Endodermal cell (in vitro differentiated cells): ENCODE measurements at places on chromosomes 4 and X. TPM values are rescaled to one million over a fixed set of nuclear protein-coding genes. Genes with fewer than 3 reads are reported as not detected.
A peak's percentile ranks its signal among the peaks of the same experiment; 100 is the strongest.

RTL9 gene
- total RNA-seq = 0.23 and 0.29 TPM in 2 replicates

PAK3 gene
- 2.9 and 4.2 TPM in 2 replicates for total RNA-seq

CSAG3 gene
- total RNA-seq = not detected in 3 replicates

VCX2 gene
- not detected in 3 replicates for total RNA-seq

MAGEE2 gene
- total RNA-seq = 0.09 TPM in 1 of 2 replicates, not detected in the other

VSIG4 gene
- not detected in 2 replicates for total RNA-seq

OTC gene
- not detected in 3 replicates for total RNA-seq

IL13RA1 gene
- 26.7 to 32.9 TPM (median 31.2 TPM) in 3 replicates for total RNA-seq

DNA sequence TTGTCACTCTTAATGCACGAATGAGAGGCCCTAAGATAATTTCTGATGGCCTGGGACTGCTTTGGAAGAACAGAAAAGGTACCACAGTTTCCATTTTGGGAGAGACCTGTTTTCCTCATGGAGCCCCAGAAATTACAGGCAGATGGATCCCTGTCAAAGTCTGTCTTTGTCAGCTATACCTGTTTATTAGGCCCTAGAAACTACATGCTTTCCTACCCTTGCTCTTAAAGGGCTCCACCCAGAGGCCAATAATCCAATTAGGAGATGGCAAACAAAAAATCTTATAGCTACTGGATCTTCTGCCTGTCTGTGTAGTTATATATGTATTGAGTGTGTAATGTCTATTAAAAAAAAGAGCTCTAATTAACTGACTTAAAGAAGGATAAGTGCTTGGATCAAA, 141.3 kb downstream of the NR3C2 start:
- no peaks in the 10 kb centered on the region for H3K4me1 ChIP-seq
- H3K27ac ChIP-seq = no peak overlapping the region
- H3K36me3 ChIP-seq = no peaks in the 10 kb centered on the region

DNA sequence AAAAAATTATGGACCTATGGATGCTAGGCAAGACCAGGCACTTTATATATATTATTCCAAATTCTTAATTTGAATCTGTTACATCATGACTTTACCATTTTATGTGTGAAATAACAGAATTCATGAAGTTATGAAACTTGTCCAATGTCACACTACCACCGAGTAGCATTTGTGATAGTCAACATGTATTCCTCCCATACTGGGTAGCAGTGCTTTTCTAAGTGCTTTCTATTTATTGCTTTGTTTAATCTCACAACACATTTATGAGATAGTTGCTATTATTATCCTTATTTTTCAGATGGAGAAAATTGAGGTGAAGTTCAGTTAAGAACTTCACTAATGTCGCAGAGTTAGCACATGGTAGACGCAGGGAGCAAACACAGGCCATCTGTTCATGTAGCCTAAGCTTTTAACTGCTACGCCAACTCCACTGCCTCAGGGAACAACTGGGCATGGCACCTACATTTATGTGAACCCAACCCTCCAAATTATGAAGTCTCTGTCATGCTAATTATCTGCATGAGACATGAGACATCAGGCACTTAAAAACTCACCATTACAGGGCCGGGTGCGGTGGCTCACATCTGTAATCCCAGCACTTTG, 20.8 kb downstream of the GUCY1A1 start:
- no peak overlapping the region for H3K27ac ChIP-seq
- DNase-seq = no peak
- H3K27me3 ChIP-seq = no peaks in the 10 kb centered on the region
- H3K36me3 ChIP-seq = no peaks in the 10 kb centered on the region

DNA sequence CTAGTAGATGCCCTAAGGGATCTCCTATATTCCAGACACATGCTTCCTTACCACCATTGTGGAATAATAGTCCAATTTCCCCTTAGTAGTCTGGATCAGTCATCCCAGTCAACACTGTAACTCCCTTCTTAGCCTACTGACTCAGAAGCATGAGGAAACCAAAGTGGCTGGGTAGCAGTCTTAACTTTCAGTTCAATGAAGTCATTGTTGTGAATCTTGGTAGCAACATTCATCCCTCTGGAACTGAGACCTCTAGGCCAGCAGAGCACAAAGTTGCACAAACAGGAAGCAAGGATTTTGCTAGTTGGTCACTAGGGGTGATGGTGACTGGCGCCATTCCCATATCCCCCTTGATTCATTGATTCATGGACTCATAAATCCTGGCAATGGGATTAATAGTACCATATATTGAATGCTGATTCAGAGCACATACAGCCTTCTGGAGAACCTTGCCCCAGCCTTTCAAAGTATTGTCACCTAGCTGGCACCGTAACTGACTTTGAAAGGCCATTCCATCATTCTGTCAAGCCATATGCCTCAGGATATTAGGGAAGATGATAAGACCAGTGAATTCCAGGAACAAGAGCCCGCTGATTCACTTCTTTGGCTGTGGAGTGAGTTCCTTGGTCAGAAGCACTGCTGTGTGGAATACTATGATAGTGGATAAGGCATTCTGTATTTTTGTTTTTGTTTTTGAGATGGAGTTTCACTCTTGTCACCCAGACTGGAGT, 19.7 kb upstream of the GPAT3 start:
- H3K4me3 ChIP-seq = no peak overlapping the region
- no peaks in the 10 kb centered on the region for H3K4me1 ChIP-seq
- no peak overlapping the region for H3K27ac ChIP-seq
- H3K36me3 ChIP-seq = no peaks in the 10 kb centered on the region

GRCh38 chr4:29405116-29405515, 1315.1 kb upstream of the PCDH7 start:
- no peak overlapping the region for H3K27ac ChIP-seq
- no peak for DNase-seq
- no peak overlapping the region for H3K4me3 ChIP-seq
- no peaks in the 10 kb centered on the region for H3K36me3 ChIP-seq
- no peaks in the 10 kb centered on the region for H3K4me1 ChIP-seq

DNA sequence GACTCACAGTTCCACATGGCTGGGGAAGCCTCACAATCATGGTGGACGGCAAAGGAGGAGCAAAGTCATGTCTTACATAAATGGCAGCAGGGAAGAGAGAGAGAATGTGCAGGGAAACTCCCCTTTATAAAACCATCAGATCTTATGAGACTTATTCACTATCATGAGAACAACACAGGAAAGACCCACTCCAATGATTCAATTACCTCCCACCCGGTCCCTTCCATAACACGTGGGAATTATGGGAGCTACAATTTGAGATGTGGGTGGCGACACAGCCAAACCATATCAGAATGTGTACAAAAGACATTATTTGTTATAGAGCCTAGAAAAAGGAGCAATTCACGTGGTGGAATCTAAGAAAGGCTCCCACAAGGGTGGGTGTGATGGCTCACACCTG, 10.8 kb upstream of the HERC6 start:
- H3K27me3 ChIP-seq = no peaks in the 10 kb centered on the region
- H3K4me3 ChIP-seq = no peak overlapping the region
- DNase-seq = no peak
- H3K4me1 ChIP-seq = no peaks in the 10 kb centered on the region
- no peaks in the 10 kb centered on the region for H3K36me3 ChIP-seq

DNA sequence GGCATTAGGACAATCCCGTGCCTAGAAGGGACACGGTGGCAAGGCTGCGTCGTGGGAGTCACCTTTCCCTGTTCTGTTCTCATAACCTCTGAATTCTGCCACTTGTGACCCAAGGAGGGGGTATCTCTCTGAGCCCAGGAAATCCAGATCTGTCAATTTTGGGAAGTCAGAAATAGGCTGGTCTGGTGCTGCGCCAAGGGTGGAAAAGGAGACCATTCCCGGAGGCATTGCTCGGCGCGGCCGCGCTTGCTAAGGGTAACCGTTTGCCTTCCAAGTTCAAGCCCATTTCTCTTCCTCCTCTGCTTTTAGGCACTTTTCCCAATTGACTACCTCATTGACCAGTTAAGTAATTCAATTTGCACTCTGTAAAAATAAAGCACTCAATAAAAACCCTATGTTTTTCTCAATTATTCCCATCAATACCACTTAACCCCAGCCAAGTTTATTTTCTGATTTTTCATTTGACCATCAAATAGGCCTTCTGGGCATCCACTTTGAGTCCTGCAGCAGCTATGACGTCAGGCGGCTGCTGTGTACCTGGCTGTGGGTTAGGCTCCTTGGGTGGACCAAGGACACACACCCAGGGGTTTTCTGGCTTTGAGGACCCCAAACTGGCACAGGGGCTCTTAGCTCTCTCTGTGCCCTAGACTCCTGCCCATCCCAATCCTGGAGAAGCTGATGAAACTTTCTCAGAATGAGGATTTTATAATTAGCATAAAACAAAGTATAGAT, 12.5 kb downstream of the SORCS2 start:
- H3K4me3 ChIP-seq = no peak overlapping the region
- no peak overlapping the region for H3K27ac ChIP-seq
- no peaks in the 10 kb centered on the region for H3K27me3 ChIP-seq
- no peak for DNase-seq
- H3K4me1 ChIP-seq = peaks cover 5% of the 10 kb centered on the region
- H3K36me3 ChIP-seq = no peaks in the 10 kb centered on the region

DNA sequence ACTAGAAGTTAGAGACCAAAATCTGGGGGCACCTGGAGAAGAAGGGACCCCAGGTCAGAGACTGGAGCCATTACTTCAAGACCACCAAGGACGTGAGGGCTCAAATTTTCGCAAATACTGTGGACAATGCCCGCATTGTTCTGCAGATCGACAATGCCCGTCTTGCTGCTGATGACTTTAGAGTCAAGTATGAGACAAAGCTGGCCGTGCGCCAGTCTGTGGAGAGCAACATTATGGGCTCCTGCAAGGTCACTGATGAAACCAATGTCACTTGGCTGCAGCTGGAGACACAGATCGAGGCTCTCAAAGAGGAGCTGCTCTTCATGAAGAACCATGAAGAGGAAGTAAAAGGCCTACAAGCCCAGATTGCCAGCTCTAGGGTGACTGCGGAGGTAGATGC, 101.2 kb downstream of the NCAPG start:
- H3K4me1 ChIP-seq = no peaks in the 10 kb centered on the region
- H3K36me3 ChIP-seq = peaks cover 10% of the 10 kb centered on the region
- no peak for DNase-seq
- H3K4me3 ChIP-seq = no peak overlapping the region
- no peaks in the 10 kb centered on the region for H3K27me3 ChIP-seq

- no peaks in the 10 kb centered on the region for H3K36me3 ChIP-seq
- no peaks in the 10 kb centered on the region for H3K27me3 ChIP-seq
- H3K27ac ChIP-seq = no peak overlapping the region
- DNase-seq = no peak
- no peaks in the 10 kb centered on the region for H3K4me1 ChIP-seq
- H3K4me3 ChIP-seq = no peak overlapping the region
Measured at GRCh38 chrX:71945237-71945805, 34.7 kb downstream of the NHSL2 start.

DNA sequence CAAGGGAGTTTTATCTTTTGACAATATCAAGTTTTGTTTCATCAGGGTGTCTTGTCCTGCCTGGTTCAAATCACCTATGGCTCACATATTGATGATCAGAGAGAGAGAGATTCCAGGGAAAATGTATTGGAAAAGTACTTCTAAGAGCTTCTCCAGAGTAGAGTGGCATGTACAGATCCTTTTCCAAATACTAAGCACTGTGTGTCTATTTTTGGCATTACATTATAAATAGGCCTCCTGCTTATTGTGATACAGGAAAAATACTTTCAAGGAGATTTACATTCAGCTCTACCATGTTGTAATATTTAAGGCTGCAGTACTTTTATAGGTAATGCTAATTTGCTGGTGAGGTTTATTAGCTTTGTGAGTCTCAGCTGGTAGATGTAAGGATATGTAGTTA, 100.8 kb downstream of the DCK start:
- no peaks in the 10 kb centered on the region for H3K4me1 ChIP-seq
- H3K4me3 ChIP-seq = no peak overlapping the region
- no peaks in the 10 kb centered on the region for H3K27me3 ChIP-seq
- H3K27ac ChIP-seq = no peak overlapping the region

DNA sequence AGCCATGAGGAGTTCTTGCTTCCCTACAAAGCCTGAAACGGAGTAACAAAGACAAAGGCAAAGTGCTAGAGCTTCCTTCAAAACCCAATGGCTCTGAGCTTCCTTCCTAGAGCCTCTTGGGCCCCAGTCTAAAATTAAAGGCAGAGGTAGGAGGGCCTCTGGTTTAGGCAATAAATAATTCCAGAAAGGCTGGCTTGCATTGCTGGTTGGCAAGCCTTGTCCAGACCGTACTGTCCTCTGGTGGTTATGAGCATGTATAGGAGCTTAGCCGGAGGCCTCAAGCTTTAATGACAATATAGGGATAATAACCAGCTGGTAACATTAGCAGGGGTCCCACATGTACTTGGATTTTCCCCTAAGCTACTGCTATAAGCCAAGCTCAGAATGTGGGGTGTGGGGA, 237.3 kb downstream of the AR start:
- DNase-seq = no peak
- no peaks in the 10 kb centered on the region for H3K27me3 ChIP-seq
- no peak overlapping the region for H3K27ac ChIP-seq
- H3K36me3 ChIP-seq = no peaks in the 10 kb centered on the region

DNA sequence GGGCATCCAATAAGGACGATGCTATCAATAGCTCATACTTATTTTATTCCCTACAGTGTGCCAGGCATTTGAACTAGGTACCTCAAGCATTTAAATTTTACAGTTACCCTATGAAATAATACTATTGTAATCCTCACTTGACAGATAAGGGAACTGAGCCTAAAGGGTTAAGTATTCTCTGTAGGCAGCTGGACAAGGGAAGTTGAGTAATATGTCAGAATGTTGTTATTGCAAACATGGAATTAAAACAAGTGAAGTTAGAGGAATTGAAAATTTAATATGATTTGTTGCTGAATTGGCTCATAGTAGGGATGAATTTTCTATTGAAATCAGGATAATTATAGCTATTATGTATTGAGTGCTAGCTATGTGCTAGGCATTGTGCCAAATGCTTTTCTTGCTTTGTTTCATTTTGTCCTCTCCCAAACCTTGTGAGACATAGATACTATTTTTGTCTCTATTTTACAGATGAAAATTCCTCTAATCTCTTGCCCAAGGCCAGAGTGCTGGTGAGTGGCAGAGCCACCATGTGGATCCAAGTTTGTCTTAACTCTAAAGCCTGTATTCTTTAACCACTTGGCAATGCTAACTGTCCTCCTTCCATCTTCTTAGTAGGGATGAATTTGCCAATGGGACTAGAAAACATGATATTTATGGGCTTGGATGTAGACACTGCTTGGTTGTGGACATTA, 58.1 kb downstream of the TMEM164 start:
- no peaks in the 10 kb centered on the region for H3K36me3 ChIP-seq
- H3K27ac ChIP-seq = no peak overlapping the region
- no peak overlapping the region for H3K4me3 ChIP-seq
- no peak for DNase-seq
- H3K4me1 ChIP-seq = no peaks in the 10 kb centered on the region

DNA sequence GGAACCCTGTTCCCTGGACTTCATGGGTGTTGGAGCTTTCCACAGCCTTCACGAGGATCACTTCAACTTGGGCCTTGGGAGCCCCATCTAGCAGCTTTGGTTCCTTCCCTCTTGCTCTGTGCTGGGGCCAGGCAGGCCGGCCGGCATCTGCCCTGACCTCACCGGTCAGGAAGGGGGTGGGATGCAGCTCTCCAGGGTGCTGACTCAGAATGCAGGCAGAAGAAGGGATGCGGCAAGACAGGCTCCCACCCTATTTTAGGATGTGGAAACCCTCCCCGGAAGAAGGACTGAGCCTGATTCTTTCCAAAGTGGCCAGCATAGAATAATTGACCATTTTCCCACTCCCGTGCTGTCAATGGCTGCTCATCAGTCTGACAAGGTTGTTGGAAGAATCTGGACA, 47.1 kb downstream of the FHDC1 start:
- no peaks in the 10 kb centered on the region for H3K27me3 ChIP-seq
- peaks cover 9% of the 10 kb centered on the region for H3K4me1 ChIP-seq
- peak; percentile 89 for DNase-seq
- H3K36me3 ChIP-seq = no peaks in the 10 kb centered on the region

GRCh38 chr4:72338060-72338459, 231.0 kb downstream of the ADAMTS3 start:
- DNase-seq = no peak
- no peaks in the 10 kb centered on the region for H3K27me3 ChIP-seq
- no peak overlapping the region for H3K27ac ChIP-seq
- no peak overlapping the region for H3K4me3 ChIP-seq
- H3K36me3 ChIP-seq = no peaks in the 10 kb centered on the region
